ENCODE measurements at places on chromosomes 3 and 15.
A peak's percentile ranks its signal among the peaks of the same experiment; 100 is the strongest.

DNA sequence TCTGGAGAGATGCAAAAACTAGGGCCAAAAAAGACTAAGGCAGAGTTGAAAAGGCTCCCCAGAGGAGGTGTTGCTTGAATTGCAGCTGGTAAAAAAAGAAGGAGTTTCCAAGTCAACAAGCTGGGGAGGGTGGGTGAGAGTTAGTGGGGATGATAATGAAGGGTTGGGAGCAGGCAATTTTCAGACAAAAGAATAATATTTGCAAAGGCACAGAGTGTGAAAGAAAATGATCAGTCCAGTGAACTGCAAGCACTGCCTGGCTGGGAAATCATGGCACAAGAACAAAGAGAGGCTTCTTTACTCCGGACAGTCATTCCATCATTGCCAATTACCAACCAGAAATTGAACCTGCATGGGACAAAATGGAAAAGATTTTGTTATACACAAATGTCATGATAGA is 42.2 kb downstream of the C3orf85 start:
- DNase-seq: no peak

DNA sequence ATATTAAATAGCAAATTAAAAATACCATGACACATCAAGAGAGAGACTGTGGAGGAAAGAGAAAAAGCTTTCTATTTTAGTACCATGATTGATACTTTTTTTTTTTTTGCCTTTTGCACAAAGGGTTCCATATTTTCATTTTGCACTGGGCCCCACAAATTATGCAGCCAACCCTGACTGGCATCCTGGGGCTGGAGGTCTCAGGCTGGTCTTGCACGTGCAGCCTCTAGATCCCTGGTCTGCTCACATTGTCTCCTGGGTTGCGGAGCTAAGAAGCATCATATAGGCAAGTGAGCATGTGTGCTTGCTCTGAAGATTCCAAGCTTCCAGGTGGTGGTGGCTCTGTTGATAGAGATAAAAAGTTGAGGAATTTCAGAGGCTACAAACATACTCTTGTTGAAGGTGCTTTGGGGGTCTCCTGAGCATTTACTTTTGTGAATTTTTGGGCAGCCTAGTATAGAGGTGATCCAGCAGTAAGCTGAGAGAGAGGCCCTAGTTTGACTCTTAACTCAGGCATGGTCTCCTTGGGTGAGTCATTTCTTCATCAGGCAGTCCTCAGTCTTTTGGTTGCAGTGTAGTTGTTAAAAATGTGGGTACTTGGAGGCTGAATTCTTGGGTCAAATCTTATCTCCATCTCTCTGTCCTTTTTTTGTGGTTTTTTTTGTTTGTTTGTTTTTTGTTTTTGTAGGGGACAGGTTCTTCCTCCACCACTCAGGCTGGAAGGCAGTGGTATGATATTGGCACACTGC is 31.3 kb downstream of the SMAD3 start:
- DNase-seq: no peak

GRCh38 chr3:32391643-32392535 is at the start of gene CMTM7:
TSS of gene CMTM7 (plus strand) at chr3:32391853. CDS start at chr3:32391907, 54 bp downstream.
- peak; percentile 27 for DNase-seq

GRCh38 chr3:21059404-21059803 is 691.6 kb downstream of the ZNF385D start:
- DNase-seq: no peak

DNA sequence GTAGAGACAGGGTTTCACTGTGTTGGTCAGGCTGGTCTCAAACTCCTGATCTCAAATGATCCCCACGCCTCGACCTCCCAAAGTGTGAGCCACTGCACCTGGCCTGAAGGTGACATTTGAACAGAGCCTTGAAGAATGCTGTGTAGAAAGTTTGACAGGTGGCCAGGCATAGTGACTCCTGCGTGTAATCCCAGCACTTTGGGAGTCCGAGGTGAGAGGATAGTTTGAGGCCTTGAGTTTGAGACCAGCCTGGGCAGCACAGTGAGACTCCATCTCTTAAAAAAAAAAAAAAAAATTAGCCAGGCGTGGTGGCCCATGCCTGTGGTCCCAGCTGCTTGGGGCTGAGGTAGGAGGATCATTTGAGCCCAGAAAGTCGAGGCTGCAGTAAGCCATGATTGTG is 1.5 kb downstream of the IQGAP1 start:
- no peak for DNase-seq
